ENCODE measurements at places on chromosomes 16 and 17.

DNA sequence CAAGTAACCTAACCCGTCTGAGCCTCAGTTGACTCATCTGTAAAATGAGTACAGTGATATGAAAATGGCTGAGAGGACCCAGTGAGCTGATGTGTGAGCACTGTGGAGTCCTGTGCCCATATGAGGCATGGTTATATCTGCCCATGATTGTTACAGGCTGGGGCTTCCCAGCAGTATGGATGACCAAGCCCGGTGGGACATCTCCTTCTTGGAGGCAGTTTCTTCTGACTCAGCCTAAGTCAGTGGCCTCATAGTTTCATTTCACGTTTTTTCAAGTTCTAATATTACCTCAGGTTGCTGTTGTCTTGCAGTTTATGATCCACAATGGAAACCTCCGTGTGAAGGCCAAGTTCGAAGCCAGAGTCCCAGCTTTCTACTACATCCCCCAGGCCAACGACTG, 4.8 kb downstream of the ADAP2 start:
- no peak for DNase-seq

GRCh38 chr17:28726226-28726626, at the start of gene TLCD1:
TLCD1 (minus strand) TSS chr17:28726233; CDS start chr17:28726097, 136 bp downstream.
- DNase-seq, result peak; percentile 61

DNA sequence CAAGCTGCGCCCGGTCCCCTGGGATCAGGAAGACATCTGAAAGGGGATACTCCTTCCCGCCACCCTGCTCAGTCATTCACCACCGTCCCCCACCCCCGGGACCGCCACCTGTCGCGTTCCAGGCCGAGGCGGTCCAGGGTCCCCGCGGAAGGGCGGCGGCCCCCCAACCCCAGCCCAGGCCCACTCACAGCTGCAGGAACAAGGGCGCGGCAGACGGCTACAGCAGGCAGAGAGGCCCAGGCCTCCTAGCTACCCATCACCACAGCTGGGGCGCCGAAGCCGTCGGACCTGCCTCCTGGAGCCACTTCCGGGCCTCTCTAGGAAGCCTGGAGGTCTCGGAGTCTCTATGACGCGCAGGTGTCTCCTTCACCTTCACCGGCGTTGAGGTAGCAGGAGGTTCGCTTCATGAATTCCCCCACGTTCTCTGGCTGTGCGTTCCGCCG, at the start of gene SDR42E1:
Gene SDR42E1 (minus strand): TSS at position 272 of the 443 bp plus-strand sequence. CDS start 10,612 bp downstream, outside the sequence.
- DNase-seq, result no peak

- DNase-seq, result no peak
Measured at GRCh38 chr17:41932816-41933389, 2.5 kb downstream of the ODAD4 start.

- DNase-seq, result no peak
Measured at GRCh38 chr16:7381671-7382070, 49.0 kb downstream of the RBFOX1 start.

GRCh38 chr17:7577327-7578199, 1.9 kb upstream of the CD68 start:
- no peak for DNase-seq

DNA sequence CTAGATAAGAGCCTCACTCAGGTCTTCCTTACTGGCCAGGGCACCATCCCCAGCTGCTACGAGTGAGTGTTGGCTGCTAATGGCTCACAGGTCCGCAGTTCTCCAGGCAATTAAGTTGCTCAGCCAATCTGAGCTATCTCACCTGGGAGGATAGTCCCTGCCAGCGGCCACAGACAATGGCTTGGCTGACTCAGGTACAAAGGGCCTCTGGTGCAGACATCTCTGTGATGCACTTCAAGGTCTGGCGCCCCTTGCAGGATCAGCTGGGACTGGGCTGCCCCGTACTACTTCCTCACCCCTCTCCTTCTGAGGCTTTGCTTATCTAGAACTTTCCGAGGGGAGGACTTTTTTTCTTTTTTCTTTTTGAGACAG, 49.2 kb upstream of the EMP2 start:
- DNase-seq, result no peak

DNA sequence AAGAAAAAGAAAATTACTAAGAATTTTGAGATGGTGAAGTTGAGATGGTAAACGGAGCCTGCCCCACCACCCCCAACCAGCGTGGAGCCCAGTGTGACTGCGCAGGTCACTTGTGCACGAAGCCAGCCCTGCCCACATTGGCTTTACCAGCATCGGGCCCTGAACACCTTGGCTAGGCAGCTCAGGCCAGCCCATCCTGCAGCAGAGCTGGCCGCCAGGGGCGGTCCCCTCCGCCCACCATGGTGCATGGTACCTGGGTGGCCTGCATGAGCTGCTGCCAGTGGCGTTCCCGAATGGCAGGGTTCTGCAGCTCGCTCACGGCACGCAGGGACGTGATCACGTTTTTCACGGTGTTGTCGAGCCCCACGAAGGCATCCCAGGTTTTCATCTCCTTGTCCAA, 62.7 kb downstream of the DNAH17 start:
- DNase-seq, result no peak

GRCh38 chr17:80477647-80478478, 1.5 kb upstream of the NPTX1 start:
- DNase-seq, result no peak

GRCh38 chr16:78494674-78495073, 395.2 kb downstream of the WWOX start:
- DNase-seq, result no peak

DNA sequence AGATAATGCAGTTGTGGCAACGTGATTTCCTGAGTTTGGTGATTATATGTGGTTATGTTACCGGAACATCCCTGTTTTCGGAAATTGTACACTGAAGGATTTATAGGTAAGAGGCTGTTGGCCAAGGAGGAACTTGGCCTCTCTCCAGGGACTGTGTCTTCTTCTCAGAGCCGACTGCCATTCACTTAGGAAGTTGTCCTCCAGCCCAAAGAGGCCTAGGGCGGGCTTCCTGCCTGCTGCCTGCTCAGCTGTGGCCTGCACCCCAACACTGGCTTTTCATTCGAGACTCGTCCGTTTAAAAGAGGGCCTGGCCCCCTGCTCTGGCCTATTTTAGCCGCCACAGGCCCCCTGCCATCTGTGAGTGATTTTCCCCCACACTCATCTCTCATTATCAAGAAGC, 64.3 kb downstream of the ZDHHC7 start:
- no peak for DNase-seq

Data from NCI-H187 (cell line).